H1 (cell line): ENCODE measurements at places on chromosomes 13 and 19. TPM values are rescaled to one million over a fixed set of nuclear protein-coding genes. Genes with fewer than 3 reads are reported as not detected.
A peak's percentile ranks its signal among the peaks of the same experiment; 100 is the strongest.

DNA sequence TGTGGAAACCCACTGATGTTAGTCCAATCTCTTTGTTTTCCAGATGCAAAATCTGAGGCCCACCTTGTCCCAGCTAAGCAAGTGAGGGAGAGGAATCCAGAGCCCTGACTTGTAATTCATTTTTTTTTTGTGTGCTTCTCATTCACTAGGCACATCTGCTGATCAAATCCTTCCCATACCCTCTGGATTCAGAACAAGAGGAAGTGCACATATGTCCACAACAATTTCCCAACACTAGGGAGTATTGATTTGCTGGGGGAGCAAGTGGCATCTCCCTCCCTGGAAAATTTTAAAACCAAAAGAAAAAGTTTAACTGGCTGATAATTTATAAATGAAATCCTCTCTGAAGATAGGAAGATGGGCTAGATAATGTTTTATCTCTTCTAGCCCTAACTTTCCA, 94.6 kb upstream of the RFC3 start:
- no peak for DNase-seq
- no peaks in the 10 kb centered on the region for H3K27me3 ChIP-seq
- H3K4me1 ChIP-seq: no peaks in the 10 kb centered on the region
- H3K27ac ChIP-seq: no peak overlapping the region
- no peak overlapping the region for H3K4me3 ChIP-seq
- H3K36me3 ChIP-seq: no peaks in the 10 kb centered on the region

DNA sequence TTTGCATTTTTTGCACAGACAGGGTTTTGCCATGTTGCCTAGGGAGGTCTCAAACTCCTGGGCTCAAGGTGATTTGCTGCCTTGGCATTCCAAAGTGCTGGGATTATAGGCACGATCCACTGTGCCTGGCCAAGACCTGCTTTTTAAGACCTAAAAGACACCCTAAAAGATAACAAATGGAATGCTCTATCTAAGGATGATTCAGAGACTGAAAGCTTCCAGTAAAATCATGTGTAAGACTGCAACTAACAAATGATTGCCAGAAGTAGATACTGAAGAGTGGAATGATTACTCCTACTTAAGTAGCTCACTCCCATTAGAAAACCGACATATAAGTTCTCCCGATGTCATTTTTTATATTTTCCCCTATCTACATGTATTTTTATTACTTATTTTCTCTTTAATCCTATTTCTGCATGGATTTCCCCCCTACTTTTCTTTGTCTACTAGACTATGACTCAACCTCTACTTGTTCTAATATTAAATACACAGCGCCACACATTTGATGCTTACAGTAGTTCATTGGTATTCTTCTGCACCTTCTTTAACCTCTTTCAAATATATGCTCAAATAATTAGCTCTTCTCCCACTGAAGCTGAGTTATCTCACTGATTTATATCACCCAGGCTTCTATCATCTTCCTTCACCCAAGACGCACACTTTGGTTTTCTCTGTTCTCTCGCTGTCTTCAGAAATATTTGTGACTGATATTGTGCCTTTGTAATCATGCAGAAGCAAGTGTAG, 32.2 kb upstream of the KLF12 start:
- no peaks in the 10 kb centered on the region for H3K27me3 ChIP-seq
- no peak overlapping the region for H3K4me3 ChIP-seq
- H3K36me3 ChIP-seq: no peaks in the 10 kb centered on the region
- DNase-seq: no peak
- no peak overlapping the region for H3K27ac ChIP-seq

- H3K4me3 ChIP-seq: no peak overlapping the region
- H3K4me1 ChIP-seq: no peaks in the 10 kb centered on the region
- no peak overlapping the region for H3K27ac ChIP-seq
- no peak for DNase-seq
- peaks cover 38% of the 10 kb centered on the region for H3K27me3 ChIP-seq
- H3K36me3 ChIP-seq: no peaks in the 10 kb centered on the region
These were observed 43.4 kb upstream of the SPACA7 start for GRCh38 chr13:112332727-112333126.

- no peaks in the 10 kb centered on the region for H3K36me3 ChIP-seq
- no peaks in the 10 kb centered on the region for H3K4me1 ChIP-seq
- no peak overlapping the region for H3K4me3 ChIP-seq
- DNase-seq: no peak
- H3K27me3 ChIP-seq: no peaks in the 10 kb centered on the region
- no peak overlapping the region for H3K27ac ChIP-seq
These were observed 100.4 kb downstream of the RGCC start for GRCh38 chr13:41557719-41558118.

GRCh38 chr19:6925801-6926751, 38.7 kb downstream of the ADGRE1 start:
- no peak for DNase-seq
- H3K36me3 ChIP-seq: no peaks in the 10 kb centered on the region
- H3K4me3 ChIP-seq: no peak overlapping the region
- H3K27ac ChIP-seq: no peak overlapping the region

- no peaks in the 10 kb centered on the region for H3K36me3 ChIP-seq
- peaks cover 4% of the 10 kb centered on the region for H3K4me1 ChIP-seq
- no peak for DNase-seq
- peaks cover 16% of the 10 kb centered on the region for H3K27me3 ChIP-seq
- H3K27ac ChIP-seq: no peak overlapping the region
These were observed 109.4 kb downstream of the CRYL1 start for GRCh38 chr13:20416223-20416745.

SLC10A2 gene
- polyA plus RNA-seq: not detected in 2 replicates

GARIN5A gene
- polyA plus RNA-seq: 18.5 and 31.5 TPM in 2 replicates

KLHL26 gene
- polyA plus RNA-seq: 2.2 and 6.7 TPM in 2 replicates

- no peak for DNase-seq
- H3K27ac ChIP-seq: no peak overlapping the region
- H3K27me3 ChIP-seq: no peaks in the 10 kb centered on the region
- no peaks in the 10 kb centered on the region for H3K36me3 ChIP-seq
- H3K4me3 ChIP-seq: no peak overlapping the region
These were observed 9.7 kb upstream of the C19orf12 start for GRCh38 chr19:29724746-29725145.

GRCh38 chr19:18626906-18627305, 9.9 kb upstream of the KLHL26 start:
- no peaks in the 10 kb centered on the region for H3K27me3 ChIP-seq
- H3K36me3 ChIP-seq: no peaks in the 10 kb centered on the region
- no peak overlapping the region for H3K4me3 ChIP-seq

DNA sequence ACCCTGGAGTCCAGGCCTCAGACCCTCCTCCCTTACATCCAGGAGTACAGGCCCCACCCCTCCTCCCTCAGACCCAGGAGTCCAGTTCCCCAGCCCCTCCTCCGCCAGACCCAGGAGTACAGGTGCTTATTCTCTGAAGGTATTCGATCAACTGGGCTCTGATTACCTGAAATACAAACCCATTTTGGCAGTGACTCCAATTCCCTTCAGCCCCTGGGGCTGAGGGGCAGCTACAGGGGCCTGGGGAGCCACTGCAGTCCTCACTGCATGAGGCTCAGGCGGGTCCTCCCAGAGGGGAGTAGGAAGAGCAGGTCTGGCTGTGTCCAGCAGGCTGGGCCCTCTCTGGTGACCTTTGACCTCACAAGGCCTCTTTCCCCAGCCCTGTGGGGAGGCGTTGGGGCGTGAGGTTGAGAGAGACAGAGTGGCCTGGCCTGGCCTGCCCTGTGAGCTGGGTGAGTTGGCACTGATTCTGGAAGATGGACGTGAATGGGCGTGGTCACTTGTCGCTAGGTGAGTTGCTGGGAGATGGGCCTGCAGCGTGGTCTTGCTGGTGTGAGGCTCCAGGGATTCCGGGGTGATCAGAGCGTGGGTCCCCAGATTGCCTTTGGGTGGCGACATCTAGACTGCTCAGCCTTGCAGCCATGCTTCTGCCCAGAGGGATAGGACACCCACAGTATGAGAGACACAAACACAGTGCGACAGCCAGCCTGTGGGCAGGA, 3.1 kb downstream of the BCAT2 start:
- H3K4me1 ChIP-seq: no peaks in the 10 kb centered on the region
- H3K4me3 ChIP-seq: no peak overlapping the region
- H3K27ac ChIP-seq: 0 out of 2 replicates have a peak overlapping the region, but pooled peaks have one; percentile 12

DNA sequence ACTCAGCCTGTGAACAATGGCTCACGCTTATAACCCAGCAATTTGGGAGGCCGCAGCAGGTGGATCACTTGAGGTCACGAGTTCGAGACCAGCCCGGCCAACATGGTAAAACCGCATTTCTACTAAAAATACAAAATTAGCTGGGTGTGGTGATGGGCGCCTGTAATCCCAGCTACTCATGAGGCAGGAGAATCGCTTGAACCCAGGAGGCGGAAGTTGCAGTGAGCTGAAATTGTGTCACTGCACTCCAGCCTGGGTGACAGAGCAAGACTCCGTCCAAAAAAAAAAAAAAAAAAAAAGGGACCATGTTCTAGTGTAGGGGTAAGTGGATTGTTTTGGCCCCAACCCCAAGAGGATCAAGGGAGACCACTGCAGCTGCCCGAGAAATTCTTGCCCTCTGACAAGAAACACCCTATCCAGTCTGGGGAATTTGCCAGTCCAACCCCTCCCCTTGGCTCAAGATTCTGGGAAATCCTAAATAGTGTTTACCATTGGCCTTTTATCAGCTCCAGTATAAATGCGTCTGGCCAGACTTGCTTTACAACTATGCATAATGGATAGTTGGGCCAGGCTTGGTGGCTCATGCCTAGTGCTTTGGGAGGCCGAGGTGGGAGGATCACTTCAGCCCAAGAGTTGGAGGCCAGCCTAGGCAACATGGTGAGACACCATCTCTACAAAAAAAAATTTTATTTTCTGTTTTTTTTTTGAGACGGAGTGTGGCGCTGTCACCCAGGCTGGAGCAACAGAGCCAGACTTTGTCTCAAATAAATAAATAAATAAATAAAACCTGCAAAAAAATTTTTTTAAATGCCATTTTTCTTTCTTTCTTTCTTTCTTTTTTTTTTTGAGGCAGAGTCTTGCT, 5.1 kb upstream of the DHDH start:
- no peaks in the 10 kb centered on the region for H3K36me3 ChIP-seq
- no peak overlapping the region for H3K4me3 ChIP-seq
- peaks cover 8% of the 10 kb centered on the region for H3K27me3 ChIP-seq

DNA sequence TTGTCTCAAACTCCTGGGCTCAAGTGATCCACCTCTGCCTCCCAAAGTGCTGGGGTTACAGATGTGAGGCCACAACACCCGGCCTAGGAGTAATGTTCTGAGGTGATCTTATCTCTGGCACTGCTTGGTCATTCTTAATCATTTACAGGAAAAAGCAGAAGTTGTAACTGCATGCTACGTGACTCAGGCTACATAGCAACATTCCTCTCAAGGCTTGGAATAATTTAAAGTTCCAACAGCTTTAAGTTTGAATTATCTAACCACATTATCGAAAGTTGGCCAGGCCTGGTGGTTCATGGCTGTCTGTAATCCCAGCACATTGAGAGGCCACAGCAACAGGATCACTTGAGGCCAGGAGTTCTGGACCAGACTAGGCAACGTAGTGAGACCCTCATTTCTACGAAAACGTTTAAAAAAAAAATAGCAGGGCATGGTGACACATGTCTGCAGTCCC, 3.9 kb upstream of the B9D2 start:
- H3K4me3 ChIP-seq: no peak overlapping the region
- H3K4me1 ChIP-seq: peaks cover 5% of the 10 kb centered on the region; the same call in 1 of the 2 replicates
- no peak for DNase-seq
- no peaks in the 10 kb centered on the region for H3K27me3 ChIP-seq

ZNF547 gene
- polyA plus RNA-seq: 1.1 TPM in 2 replicates

- peak; percentile 86 for DNase-seq
- no peak overlapping the region for H3K27ac ChIP-seq
- H3K4me3 ChIP-seq: peak overlapping the region; percentile 49
- peaks cover 15% of the 10 kb centered on the region for H3K4me1 ChIP-seq
- H3K36me3 ChIP-seq: no peaks in the 10 kb centered on the region
These were observed 4.8 kb downstream of the EMP3 start for GRCh38 chr19:48330012-48330681.

EFNA2 gene
- polyA plus RNA-seq: 4.0 and 10.1 TPM in 2 replicates

GNG7 gene
- polyA plus RNA-seq: 2.8 and 5.6 TPM in 2 replicates

NRTN gene
- 3.9 and 5.9 TPM in 2 replicates for polyA plus RNA-seq

- H3K4me3 ChIP-seq: no peak overlapping the region
- no peak for DNase-seq
- H3K27me3 ChIP-seq: peaks cover under 1% of the 10 kb centered on the region; the same call in 1 of the 2 replicates
- H3K4me1 ChIP-seq: peaks cover 3% of the 10 kb centered on the region
- H3K27ac ChIP-seq: no peak overlapping the region
These were observed 17.0 kb downstream of the SOX1 start for GRCh38 chr13:112083971-112084370.

GRCh38 chr19:48565090-48565489, 13.1 kb downstream of the SULT2B1 start:
- H3K27me3 ChIP-seq: no peaks in the 10 kb centered on the region
- H3K4me1 ChIP-seq: no peaks in the 10 kb centered on the region
- H3K36me3 ChIP-seq: no peaks in the 10 kb centered on the region
- DNase-seq: no peak

AMER2 gene
- 0.14 and 0.16 TPM in 2 replicates for polyA plus RNA-seq
